NCI-H1436 treated with DMSO at 0.1 percent for 48 hours (cell line): ENCODE measurements at places on chromosomes 6 and 20.
A peak's percentile ranks its signal among the peaks of the same experiment; 100 is the strongest.

GRCh38 chr6:112680091-112680490 is 333.0 kb downstream of the RFPL4B start:
- DNase-seq: no peak

- no peak for DNase-seq
These were observed 32.8 kb downstream of the SNAI1 start for GRCh38 chr20:50015636-50015992.

GRCh38 chr6:169774347-169774746 is 22.9 kb downstream of the ERMARD start:
- DNase-seq: no peak

DNA sequence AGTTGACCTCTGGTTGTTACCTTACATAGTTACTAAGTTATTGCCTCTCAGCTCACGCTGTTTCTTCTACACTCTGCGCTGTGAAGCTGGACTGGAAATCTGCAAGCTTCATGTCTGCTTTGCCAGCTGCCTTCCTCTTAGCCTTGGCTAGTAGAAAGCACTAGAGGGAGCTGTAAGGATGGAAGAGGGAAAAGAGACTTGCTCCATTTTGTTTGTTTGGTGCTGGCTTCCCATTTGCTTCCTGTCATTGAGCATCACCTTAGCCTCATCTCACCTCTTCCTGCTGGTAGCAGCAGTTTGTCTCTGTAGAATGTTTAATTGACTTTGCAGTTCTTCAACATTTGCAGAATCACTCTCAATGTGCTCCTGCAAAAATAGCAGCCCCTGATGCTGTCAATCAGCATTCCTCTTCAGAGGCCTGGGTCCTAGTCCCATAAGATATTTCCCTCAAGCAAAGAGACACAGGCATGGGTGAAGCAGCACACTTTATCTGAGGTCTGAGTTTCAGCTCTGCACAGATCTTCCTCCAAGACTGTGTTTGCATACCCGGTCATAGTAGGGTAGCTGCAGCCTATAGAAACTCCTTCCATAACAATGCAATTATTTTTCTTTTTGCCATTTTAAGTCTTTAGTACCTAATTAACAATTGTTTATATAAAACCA is 302.2 kb upstream of the EPHA7 start:
- peak; percentile 23 for DNase-seq

- no peak for DNase-seq
These were observed 69.9 kb downstream of the HACE1 start for GRCh38 chr6:104789770-104790190.

- peak; percentile 93 for DNase-seq
These were observed 105.9 kb downstream of the PRDM13 start for GRCh38 chr6:99712519-99712918.

- DNase-seq: no peak
These were observed 3.0 kb upstream of the DLGAP4 start for GRCh38 chr20:36303020-36303595.
